Activated T-cell treated with anti-CD3 and anti-CD28 coated beads, Interleukin-2, amount 50 U/mL, for 1 hour (primary cell): ENCODE measurements at places on chromosomes 11 and 22.

DNA sequence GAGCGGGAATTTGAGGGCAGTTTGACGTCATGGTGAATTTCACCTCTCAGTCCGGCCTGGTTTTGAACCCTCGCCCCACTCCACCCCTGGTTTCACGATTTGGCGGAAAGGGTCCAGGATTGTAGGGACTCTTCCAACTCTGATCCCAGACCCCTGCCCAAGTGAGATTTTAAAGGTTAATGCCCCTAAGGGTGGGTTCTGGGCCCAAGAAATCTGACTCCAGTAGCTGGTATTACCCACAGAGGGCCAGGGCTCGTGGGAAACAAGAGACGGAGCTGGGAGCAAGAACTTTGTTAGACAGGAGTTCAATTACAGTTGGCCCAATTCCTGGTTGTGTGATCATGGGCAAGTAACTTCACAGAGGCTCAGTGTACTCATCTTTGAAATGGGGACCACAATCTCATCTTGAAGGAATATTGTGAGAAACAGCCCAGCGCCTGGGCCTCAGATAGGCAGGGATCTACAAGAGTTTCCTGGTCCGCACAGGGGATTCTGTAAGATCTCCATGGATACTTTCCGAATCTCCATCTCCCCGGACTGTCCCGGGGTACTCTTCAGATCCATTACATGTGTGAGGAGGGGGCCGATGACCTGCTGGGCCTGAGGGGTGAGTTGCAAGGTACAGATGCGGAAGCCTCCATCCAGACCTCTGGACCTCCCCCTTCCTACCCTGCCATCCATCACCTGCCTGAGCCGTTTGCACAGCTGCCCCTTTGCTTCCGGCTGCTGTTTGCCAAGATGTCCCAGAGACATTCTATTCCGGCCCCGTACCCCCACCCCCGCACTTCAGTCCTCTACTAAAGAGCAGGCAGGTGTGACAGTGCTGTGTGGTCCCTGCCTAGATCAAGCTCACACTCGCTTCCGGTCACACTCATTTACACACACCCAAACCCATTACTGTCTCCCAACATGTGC is 687 bp upstream of the CALCA start:
- DNase-seq: no peak

DNA sequence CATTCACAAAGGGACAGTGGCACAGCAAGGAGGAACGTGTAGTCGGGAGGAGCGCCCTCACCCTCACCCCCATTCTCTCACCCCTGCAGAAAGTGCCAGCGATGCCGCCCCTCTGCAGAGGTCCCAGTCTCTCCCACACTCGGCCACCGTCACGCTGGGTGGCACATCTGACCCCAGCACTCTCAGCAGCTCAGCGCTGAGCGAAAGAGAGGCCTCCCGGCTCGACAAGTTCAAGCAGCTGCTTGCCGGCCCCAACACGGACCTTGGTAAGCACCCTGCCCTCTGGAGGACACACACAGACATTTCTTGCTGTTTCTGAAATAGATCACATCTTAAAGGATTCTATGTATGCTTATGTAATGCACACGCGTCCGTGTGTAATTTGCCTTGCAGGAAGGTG is 34.9 kb downstream of the TBC1D22A start:
- no peak for DNase-seq

DNA sequence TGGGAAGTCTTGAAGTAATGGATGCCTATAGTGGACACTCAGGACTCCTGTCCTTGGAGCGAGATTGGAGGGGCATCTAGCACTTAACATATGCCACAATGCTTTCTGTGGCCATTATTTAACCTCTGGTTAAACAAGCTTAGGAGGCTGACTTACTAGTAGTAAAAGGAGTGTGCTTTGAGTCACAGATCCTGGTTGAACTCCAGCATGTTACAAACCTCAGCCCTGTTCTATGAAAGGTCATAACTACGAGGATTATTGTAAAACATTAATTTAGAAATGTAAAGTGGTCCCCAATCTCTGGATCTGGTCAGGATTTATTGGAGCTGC is 1.1 kb upstream of the LBHD1 start:
- no peak for DNase-seq

- no peak for DNase-seq
Measured at GRCh38 chr11:112004389-112004788, 20.8 kb upstream of the DLAT start.

DNA sequence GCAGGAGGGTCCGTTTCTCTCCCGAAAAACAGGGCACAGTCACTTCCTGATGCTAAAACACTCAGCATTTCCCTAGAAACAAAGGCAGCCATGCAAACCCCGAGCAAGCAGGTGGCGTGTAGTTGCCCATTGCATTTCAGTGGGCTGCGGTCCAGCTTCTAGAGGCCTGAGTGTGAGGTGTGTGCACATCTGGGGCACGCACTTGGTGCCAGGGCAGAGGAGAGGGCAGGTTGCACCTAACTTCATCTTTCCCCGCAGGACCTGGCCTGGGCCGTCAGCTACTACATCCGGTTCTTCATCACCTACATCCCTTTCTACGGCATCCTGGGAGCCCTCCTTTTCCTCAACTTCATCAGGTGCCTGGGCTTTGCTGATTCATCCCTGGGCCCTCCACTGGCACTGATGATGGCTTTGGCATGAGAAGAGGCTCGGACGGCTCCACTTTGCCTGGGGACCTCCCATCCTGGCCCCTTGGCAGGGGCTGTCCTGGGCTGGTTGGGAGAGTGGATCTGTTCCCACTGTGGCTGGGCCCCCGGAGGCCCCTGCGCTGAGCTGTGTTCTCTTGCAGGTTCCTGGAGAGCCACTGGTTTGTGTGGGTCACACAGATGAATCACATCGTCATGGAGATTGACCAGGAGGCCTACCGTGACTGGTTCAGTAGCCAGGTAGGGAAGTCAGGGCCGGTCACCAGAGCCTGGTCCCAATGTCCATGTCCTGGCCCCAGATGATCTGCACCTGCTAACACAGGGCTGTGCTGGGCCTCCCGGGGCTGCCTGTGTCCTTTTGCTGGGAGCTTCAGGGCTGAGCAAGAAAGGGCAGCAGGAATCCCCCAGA is 28.4 kb downstream of the FADS3 start:
- no peak for DNase-seq

- DNase-seq: no peak
Measured at GRCh38 chr11:36791957-36792356, 193.9 kb upstream of the RAG2 start.

DNA sequence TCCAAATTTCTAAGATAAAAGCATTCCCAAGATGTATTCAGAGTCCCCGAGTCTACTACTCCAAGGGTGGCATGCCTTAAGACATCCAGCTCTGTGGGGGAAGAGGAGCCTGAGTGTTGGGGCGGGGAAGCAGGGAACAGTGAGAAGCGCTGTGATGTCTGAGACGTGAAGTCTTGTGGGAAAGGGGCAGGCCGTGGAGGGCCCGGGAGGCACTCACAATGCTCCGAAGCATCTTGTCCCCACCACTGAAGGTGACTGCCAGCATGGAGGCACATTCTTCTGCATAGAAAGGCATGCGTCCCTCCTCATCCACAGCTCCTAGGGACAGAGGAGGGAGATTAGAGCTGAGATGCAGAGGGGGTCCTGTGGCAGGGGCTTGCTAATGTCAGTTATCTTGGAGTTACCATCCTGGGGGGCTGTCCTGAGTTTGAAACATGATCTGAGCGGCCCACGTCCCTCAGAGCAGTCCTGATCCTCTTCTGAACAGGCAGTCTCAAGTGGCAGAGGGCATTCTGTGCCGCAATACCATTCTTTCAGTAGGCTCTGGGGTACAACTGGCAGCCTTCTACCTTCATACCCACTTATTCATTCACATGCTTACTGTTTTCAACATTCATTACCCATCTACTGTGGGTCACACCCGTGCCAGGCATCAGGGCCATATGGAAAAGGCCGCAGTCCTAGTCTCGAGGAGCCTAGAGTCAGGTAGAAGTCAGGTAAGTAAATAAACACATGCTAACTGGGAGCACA is 8.7 kb downstream of the PCSK7 start:
- no peak for DNase-seq

- DNase-seq: no peak
Measured at GRCh38 chr11:19474211-19474610, 233.5 kb upstream of the E2F8 start.
